ENCODE measurements at places on chromosomes 4 and X.

DNA sequence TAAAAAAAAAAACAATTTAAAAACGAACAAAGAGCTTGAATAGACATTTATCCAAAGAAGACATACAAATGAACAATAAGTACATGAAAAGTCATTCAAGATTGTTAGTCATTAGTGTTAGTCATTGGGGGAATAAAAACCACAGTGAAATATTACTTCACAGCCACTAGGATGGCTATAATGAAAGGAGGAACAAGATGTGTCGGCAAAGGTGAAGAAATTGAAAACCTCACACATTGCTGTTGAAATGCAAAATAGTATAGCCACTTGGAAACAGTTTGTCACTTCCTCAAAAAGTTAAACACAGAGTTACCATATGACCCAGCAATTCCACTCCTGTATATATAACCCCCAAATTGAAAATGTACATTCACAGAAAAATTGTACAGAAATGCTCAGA is 45.2 kb upstream of the SLC39A8 start:
- DNase-seq, result no peak

GRCh38 chr4:13559413-13559812 is 15.1 kb upstream of the NKX3-2 start:
- DNase-seq, result no peak

GRCh38 chr4:156169011-156169410 is 215.3 kb upstream of the CTSO start:
- no peak for DNase-seq

DNA sequence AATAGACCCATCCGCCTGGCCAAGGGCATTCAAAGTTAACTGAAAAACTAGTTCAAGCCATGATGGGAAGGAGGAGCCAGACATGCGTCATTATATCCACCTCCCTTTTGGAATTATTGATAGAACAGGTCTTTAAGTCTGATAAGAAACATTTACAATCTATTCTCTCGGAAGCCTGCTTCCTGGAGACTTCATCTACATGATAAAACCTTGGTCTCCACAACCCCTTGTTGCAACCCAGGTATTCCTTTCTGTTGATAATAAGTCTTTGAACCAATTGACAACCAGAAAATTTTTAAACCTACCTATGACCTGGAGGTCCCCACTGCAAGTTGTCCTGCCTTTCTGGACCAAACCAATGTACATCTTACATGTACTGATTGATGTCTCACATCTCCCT is 451.3 kb downstream of the NAF1 start:
- DNase-seq, result no peak

DNA sequence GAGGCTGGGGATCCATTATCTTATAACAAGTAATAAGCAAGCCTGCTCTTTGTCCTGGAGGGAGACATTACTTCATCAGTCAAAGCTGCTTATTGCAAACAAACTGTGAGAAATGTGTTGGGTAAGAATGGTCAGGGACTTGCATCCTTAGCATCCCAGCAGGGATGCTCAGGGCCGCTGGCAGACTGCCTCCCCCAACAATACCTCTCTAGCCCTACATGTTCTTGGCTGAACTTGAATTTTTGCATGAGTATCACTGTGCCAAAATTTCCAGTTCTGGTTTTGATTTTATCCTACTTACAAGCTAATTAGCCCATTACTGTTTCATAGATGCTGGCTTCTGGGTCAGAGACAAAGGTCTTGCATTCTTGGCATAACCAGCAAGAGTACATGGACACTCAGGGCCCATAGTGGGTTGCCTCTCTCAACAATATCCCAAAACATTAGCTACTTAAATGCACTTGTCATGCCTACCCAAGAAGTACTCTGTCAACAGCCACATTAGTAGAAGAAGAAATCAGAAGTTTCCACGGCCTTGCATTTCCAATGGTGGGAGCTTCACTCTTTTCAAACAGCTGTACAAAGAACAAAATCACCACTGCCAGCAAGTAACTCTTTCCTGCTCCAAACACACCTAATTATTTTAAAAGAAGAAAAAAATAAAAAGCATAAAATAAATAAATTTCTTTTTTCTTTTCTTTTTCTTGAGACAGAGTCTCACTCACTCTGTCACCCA is 41.9 kb upstream of the NEUROG2 start:
- no peak for DNase-seq

- no peak for DNase-seq
These were observed 17.4 kb downstream of the DGKQ start for GRCh38 chr4:955931-956381.

- DNase-seq, result no peak
These were observed 33.0 kb downstream of the HDX start for GRCh38 chrX:84469226-84469625.
